ENCODE measurements at places on chromosomes 2 and 18. TPM values are rescaled to one million over a fixed set of nuclear protein-coding genes. Genes with fewer than 3 reads are reported as not detected.
A peak's percentile ranks its signal among the peaks of the same experiment; 100 is the strongest.

MAP3K19 gene
- polyA plus RNA-seq: 0.60 TPM

PGAP1 gene
- 29.4 TPM for polyA plus RNA-seq

HOXD12 gene
- 0.35 TPM for polyA plus RNA-seq

SIX2 gene
- 24.5 TPM for polyA plus RNA-seq

PROM2 gene
- polyA plus RNA-seq: 36.9 TPM

DNA sequence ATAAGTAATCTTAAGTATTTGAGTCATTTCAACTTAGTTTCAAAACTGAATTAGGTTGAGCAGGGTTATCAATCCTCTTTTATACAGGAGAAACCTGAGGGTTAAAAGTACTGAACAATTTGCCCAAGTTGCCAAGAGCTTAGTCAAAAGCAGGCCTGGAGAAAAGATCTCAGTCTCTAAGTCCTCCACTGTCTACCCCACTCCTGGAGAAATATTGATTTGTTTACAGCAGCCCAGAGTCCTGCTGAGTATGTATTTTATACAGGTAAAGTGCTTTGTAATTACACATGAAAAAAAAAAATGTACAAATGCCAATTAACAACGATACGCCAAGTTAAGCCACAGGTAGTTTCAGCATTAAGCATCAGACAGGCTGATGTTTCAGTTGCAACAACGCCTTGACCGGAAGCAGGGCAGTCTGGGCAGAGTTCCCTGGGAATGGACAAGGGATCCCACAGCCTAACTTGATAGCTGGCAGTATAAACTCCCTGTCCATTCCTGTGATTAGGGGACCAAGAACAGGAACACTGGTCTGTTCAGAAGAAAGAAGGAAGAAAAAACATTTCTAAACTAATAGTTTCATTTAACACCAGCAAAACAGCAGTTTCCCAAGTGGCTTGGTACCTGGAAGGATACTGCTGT, 132.9 kb downstream of the MYO5B start:
- no peak for DNase-seq

GRCh38 chr2:33442528-33443079, 33.8 kb upstream of the RASGRP3 start:
- no peak for DNase-seq

GRCh38 chr2:64404002-64404731, 49.8 kb upstream of the LGALSL start:
- peak; percentile 73 for DNase-seq

DNA sequence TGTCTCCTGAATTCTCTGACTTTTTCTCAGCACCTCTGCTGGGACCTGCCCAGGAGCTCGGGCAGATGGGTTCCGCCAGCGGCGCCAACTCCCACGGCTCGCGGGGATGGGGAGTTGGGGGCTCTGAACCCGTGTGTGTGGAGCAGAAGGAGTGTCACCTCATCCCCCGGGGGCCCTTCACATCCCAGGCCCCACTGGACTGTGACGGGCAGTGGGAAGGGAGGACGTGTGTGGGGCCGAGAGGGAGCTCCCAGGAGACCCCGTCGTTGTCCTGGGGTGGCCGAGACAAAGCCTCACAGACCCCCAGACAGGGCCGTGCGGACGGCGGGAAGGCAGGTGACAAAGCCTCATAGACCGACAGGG, 130.0 kb upstream of the CTDP1 start:
- no peak for DNase-seq

- DNase-seq: no peak
These were observed 27.4 kb downstream of the RMP24 start for GRCh38 chr18:35999925-36000324.

DNA sequence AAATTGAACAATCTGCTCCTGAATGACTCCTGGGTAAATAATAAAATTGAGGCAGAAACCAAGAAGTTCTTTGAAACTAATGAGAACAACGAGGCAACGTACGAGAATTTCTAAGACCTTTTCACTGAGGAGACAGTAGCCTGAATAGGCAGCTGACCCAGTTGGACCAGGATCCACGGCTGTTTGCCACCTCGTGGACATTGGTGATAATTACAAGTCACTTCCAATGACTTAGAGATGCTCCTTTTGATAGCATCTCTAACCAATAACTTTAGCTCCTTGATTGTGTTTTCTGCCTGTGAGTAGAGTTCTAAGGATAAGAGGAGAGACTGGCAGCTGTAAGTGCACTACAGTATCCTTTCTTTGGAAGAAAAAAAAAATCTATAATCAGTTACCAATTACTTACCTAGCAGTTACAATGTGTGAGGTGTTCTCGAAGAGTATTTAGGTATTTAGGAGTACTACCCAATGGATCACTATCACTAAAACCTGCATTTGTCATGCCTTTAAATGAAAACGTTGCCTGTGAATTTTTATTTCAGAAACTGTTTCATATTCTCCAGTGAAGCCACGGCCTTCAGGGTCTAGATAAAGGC, 31.3 kb upstream of the CNTNAP5 start:
- DNase-seq: no peak

- DNase-seq: no peak
These were observed 64.0 kb upstream of the MCFD2 start for GRCh38 chr2:46979571-46979979.

DNA sequence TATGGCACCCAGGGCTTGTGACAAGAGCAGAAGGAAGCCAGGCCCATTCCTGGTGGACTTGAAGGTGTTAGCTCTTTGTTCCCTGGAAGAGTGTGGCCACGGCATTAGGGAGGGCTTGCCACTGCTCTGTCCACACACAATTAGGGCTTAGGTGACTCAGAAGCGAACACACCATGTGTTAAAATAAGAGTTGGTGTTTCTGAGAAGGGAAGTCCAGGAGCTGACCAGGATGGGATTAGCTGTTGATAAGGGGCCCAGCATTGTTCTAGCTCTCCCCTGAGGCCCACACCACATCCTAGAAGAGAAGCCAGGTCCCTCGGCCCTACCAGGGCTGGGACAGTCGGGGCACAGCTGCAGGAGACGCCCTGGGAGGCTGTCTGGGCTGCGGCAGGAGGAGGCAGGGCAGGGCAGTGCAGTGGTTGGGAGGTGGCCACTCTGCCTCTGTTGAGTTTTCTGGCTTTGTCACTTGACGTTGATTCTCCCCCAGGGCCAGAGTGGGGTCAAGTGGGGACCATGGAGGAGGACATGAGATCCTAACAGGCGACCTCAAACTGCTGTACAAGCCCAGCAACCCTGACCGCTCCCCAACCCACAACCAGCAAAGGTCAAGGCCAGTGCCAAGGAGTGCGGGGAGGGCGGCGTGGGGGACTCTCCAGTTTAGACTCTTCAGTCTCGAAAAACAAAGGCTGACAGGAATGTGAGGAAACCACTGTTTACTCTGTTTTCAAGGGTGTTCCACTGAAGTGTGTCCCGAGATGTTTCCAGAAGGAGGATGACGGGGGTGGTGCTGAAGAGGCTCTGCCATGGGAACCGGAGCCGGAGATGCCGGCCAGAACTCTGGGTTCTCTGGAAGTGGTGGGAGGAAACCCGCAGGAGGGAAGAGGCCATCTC, 16.8 kb downstream of the GNLY start:
- DNase-seq: no peak

GRCh38 chr2:188293601-188294351, 2.1 kb downstream of the GULP1 start:
- peak; percentile 71 for DNase-seq

- no peak for DNase-seq
These were observed 337.3 kb downstream of the OSR1 start for GRCh38 chr2:19021100-19021476.

DNA sequence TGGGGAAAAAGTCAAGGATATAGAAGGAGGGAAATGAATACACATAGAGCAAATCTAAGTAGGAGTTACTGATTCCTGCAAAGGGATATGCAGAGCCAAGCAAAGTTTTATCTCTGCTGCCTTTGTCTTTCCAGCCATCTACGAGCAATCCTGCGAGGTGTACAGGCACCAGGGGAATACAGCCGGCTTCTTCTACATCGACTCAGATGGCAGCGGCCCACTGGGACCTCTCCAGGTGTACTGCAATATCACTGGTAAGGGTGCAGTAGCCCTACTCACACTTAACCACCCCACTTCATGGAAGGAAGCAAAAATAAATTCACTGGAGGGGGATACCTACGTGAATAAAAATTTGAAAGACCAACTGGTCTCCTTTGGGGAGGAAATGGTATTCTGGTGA, 584.6 kb downstream of the CNTNAP5 start:
- no peak for DNase-seq

GRCh38 chr2:236753606-236754270, 184.1 kb downstream of the ACKR3 start:
- DNase-seq: no peak

DNA sequence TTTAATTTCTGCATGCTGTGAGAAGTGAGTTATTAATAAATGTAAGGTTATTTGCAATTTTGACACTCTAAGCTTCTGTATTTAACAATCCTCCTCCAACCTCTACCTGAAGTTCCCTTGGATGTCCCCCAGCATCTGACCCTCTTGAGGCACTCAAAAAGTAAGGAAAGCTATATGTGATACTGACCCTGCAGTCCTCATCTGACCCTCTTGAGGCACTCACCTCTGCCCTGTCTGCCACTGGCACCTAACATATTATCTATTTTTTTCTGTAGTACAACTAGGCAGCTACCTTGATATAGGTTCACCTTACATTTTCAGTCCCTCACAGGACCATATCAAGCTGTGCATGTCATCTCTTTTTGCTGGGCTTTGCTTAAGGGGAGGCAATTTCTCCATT, 583.4 kb upstream of the PKDCC start:
- no peak for DNase-seq

DNA sequence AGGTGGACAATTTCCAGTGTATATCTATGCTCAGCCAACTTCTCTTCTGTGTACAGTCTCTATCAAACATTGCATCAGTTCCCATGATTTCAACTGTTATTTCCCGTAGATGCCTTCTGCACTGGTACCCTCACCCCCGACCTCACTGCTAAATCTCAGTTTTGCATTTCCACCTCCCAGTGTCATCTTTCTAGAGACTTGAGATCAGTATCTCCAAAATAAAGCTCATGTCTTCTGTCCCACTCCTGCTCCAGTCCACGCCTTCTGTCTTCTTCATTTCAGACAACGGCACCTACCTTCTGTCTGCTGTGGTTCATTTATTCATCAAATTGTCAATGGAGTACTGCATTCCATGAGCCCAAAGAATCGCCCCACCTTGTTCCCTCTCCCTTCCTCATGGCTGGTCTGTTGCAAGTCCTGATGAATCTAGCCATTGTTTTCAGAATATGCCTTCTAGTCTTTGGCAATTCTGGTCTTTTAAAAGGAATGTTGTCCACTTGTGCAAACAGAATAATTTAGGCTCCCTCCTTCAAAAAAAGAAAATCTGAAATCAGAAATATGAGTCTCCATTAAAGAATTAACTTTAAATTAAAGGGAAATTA, 23.3 kb upstream of the NPAS2 start:
- DNase-seq: no peak

DNA sequence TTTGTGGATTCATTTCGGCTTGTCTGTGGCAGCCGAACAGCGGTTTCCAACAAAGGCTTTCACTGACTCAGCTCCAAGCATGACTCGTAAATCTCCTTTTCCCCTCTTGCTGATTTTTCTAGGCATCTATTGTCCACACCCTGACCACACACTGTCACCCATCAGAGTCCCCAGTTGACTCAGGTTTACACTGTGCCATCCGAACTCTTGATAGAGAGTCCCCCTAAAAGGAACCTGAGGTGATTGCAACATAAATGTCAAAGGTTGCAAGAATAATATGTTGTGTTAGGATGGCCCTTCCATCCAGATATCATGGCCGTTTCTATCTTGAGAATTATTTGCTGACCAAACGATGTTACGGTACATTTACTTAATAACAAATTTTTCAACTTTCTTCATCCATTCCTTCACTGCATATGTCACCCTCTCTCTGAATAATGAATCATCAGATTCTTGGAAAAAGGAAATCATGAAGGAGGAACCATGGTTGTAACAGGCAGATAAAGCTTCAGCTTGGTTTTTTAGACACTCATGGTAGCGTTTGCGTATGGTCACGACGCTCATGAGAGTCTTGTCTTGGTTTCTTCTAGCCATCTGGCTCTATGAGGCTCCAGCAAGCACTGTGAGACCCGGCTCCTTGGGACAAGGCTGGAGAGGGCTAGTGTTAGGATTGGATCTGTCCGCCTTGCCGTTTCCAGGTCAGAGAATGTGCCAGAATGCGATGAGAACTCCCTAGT, 72.1 kb downstream of the NPAS2 start:
- no peak for DNase-seq

DNA sequence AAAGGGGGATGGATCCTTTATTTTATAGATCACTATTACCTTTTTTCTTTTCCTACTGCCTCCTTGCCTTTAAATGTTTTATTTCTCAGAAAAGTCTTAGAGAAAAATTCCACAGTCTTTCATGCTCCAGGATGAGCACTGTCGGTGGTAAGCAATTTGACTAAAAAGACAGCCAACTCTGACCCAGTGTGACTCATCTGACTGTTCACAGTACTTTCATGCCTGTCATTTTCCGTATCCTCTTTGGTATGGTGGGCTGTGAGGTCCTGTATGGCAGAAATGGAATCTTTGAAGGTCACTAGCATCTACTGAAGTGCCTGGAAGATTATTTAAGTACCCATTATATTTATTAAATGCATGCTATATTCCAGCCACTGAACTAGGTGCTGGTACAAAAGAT, 2.1 kb upstream of the RFTN2 start:
- DNase-seq: no peak

All from right renal pelvis (tissue), 4 donors.